CD4-positive, alpha-beta T cell treated with Interleukin-12 subunit alpha and Interleukin-12 subunit beta, for 1 hour (primary cell): ENCODE measurements at places on chromosomes 5 and 9.

DNA sequence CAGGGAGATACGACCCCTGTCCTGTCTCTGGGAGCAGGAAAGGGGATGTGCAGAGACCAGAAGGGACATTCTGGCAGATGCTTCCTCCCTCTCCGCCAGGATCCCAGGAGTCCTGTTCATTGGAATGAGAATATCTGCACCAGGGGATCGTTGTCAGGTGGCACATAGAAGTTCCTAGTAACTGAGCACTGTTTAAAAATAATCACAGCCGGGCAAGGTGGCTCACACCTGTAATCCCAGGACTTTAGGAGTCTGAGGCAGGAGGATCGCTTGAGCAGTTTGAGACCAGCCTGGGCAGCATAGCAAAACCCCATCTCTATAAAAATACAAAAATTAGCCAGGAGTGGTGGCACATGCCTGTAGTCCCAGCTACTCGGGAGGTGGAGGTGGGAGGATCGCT, 12.3 kb downstream of the SARDH start:
- no peak for DNase-seq

DNA sequence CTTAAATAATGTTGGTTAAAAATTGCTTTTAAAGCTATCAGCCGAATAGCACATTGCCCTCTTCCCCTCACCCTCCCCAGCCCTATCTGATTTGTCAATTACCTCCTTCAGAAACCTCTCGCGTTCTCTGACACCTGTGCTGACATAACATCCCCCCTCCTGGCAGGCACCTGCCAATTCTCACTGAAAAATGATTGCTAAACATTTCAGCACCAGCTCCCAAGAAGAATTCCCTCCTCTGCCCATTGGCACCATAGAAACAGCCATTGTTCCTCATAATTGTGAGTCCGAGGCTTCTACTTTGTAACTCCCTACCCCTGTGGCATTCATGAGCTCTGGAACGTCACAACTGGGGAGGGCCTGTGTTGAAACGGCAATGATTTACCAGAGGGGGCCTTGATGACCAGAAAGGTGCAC, 20.2 kb downstream of the CDH6 start:
- DNase-seq, result no peak

DNA sequence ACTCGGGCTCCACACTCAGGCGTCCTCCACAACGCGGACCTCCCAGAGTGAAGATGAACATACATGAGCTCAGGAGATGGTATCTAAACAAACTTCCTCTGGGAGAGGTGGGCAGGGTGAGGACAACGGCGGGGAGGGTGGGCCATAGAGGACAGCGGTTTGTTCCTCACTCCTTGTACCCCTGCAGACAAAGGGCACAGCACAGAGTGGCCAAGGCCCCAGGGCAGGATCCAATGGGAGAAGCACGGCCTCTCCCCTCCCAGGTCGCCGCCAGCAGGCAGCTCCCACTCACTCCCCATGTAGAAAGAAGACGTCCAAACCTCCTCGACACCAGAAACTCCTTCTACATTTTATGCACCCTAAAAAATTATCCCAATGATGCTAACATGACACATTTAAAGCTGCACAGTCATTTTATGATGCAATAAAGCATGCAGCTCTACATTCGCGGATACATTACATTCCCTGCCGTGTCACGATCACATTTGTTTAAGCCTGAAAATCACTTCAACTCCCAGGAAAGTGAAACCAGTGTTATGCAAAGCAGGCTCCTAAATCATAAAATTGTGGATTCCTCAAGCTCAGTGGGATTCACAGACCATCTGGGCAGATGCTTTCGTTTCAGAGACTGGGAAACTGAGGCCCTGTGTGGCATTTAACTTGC, 87.5 kb upstream of the SARDH start:
- DNase-seq, result no peak

DNA sequence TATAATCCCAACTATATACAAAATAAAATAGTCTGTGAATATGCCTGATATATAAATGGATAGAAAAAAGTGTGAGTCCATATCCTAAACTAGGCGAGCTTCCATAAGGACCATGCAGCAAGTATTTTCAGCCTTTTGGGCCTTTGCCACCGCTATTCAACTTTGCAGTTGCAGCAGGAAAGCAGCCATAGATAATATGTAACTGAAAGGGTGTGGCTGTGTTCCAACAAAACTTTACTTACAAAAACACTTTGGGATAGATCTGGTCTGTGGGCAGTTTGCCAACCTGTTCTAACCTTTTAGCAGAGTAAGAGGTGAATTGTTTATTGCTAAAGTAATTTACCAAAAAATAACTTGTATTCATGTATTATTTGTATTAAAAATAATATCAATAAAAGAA, 127.8 kb upstream of the GPR151 start:
- DNase-seq, result no peak

- DNase-seq, result peak; percentile 28
These were observed at the start of gene SLC35D2 for GRCh38 chr9:96383165-96383942. Gene SLC35D2 (minus strand): TSS chr9:96383711. CDS start chr9:96383634, 77 bp downstream.

GRCh38 chr9:71767163-71767775, 1.0 kb downstream of the CEMIP2 start:
- DNase-seq, result no peak

DNA sequence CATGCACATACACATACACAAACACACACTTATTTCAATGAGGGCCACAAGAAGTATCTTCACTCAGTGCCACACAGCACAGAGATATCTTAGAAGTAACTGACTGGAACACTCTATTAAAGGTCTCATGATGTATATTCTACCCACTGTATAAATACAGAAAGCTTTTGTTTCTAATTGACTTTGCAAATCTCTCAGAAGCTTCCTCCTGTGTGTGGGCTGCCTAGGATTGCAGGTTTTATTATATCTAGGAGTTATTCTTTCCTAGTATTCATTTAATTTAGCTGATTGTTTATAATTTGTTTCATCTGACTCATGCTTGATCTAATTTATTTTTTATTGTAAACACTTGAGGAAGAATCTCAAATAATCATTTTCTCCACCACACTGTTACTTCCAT, 262.4 kb upstream of the ACTBL2 start:
- DNase-seq, result no peak

DNA sequence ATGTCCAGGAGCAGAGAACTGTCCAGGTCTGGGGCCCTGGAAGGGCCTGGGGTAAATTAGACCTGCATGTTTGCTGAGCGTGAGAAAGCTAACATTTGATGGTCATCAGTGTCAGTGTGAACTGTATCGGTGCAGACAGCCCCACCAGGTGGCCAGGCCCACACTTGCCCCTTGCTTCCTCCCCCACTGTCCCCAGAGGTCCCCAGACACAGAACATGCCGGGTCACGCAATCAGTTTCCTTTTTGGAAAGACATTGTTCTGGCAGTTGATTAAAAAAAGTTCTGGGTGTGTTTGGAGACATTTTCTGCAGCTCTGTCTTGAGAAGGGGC, 1.5 kb downstream of the NKD2 start:
- DNase-seq, result no peak

- DNase-seq, result no peak
These were observed 228.9 kb downstream of the FGF10 start for GRCh38 chr5:44160369-44160768.

DNA sequence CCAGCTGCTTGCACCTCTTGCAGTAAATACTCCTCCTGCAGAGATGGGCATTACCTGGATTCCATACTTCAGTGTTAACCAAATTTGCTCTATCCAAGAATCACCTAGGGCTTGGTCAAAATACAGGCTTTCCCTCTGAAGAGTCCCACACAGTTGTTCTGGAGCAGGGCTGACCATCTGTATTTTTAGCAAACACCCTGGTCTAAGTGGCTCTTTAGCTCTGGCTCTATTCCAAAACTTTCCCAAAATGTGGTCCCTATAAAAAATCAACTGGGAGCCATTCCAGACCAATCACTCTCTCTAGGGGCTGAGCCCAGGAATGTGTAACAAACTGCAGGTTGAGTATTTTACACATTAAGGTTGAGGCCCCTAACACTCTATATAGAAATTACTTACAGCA, 153.7 kb downstream of the SPOCK1 start:
- DNase-seq, result no peak

GRCh38 chr9:37639841-37640240, 10.9 kb upstream of the FRMPD1 start:
- no peak for DNase-seq

DNA sequence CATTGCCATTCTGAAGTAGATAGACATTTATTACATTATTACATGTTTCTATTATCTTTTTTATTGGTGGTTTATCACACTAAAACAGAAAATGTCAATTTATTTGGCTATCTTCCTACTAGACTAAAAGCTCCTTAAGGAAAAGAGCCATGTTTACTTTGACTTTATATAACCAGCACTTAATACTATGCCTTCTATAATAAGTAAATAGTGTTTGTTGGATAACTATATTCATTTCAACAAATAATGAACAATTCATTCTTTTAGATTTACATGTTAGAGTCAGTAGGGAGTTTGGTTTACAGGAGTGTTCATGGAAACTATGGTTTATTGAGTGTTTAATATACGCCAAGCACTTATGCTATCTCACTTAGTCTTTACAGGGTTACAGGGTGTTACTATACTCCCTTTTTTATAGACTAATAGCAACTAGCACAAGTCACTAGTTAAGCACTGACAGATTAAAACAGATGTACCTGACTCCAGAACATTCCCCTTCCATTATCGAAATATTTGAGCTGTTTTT, 7.3 kb downstream of the PPIP5K2 start:
- DNase-seq, result no peak

DNA sequence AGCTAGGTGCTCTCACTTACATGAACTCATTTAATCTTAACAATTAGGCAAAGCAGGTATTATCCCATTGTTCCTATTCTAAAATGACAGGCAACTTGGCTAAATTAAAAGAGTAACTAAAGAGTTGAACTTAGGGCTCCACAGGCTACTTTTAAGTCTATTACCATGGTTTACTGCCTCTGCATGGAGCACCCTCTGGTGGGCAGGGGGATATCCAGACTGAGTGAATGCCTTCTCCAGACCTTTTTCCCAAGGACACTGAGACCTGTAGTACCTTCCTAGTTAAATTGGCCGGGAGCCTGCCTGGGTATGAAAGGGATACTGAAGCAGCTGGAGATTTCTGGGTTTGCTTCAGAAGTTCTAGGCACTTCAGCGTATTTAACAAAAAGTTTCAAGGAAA, 238.1 kb downstream of the ELAVL2 start:
- no peak for DNase-seq

DNA sequence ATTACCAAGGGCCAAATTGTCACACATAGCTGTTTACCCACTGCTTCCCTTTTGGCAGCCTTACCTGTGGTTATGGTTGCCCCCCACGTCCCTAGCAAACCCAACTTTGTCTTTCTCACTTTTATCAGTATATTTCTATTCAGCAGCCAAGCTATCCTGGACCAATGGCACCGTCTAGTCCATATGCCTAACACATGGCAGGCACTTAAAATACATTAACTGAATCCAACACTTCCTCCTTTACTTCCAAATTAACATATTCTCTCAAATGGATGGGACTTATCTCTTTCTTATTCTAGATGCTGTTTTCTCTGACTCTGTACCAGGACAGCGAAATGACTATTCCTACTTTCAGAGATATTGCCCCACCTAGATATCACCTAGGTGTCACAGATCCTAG, 50.9 kb upstream of the SLC44A1 start:
- no peak for DNase-seq

DNA sequence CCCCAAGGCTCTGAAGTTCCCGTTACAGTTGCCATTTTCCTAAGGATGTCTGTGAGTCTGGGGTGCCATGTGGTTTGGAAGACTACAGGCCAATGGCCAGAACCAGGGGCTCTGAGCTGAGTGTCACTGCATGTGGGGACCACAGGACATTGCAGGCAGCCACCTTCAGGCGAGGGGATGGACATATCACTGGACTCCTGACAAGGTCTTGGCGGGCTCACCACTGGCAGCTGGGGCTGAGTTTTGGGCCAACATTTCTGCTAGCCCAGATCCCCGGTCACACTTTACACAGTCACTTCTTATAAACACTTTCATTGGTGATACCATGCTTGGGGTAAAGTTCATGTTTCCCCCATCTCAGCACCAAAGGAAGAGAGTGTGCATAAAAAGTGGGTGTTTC, 109.8 kb downstream of the RASGRF2 start:
- no peak for DNase-seq

- DNase-seq, result peak; percentile 34
These were observed 129.8 kb upstream of the IFNE start for GRCh38 chr9:21611891-21612290.

- peak; percentile 72 for DNase-seq
These were observed 38.5 kb downstream of the FAXDC2 start for GRCh38 chr5:154811653-154812465.

DNA sequence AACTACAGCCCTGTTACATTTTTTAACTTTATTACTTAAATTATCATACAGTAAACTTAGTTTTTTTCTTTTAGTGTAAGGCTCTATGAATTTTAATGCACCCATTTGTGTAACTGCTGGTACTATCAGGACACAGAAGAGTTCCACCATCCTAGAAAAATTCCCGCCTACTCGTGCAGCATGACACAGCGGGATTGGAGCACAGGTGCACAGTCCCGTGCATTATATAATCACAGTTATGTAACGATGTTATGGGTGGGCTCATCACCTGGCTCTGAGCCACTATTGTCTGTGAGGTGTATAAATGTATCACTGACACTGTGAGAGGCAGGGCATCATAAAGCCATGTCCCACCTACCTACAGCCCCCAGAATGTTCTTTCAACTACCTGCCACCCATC, 80.7 kb downstream of the DRD1 start:
- no peak for DNase-seq

GRCh38 chr5:50963971-50964745, 297.7 kb downstream of the PARP8 start:
- DNase-seq, result no peak

GRCh38 chr5:158888206-158888605, 211.5 kb downstream of the EBF1 start:
- no peak for DNase-seq

- DNase-seq, result peak; percentile 91
These were observed at the start of gene TEX10 for GRCh38 chr9:100352727-100353505. Gene TEX10 (minus strand): TSS chr9:100352942. CDS start chr9:100349363, 3,579 bp downstream.

DNA sequence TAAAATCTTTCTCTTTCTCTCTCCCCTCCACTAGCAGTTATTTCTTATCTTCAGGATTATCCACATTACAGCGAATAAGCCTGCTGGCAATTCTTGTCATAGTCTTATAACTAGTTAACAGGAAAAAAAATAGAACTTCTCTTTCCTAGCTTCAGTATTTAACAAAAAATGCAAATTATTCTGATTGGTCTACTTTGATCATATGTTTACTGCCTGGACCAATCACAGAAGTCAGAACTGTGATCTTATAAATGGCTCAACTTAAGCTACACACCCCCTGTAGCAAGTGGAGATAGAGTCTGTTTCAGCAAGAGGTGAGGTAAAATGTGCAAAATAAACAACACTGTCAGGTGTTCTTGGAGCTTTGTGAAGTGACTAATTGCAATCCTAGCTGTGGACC, 389.4 kb upstream of the TUSC1 start:
- no peak for DNase-seq

- no peak for DNase-seq
These were observed 111.5 kb upstream of the OSMR start for GRCh38 chr5:38734353-38734752.
